Muscle of leg (tissue), 16 donors: ENCODE measurements at places on chromosomes 6 and 20. TPM values are rescaled to one million over a fixed set of nuclear protein-coding genes. Genes with fewer than 3 reads are reported as not detected.

- DNase-seq = no peak
Measured at GRCh38 chr6:68657374-68658139, 22.5 kb downstream of the ADGRB3 start.

- DNase-seq = no peak
Measured at GRCh38 chr6:131225959-131226358, 90.7 kb downstream of the AKAP7 start.

GRCh38 chr6:10406556-10406955 is 8.3 kb downstream of the TFAP2A start:
- no peak for DNase-seq

DNA sequence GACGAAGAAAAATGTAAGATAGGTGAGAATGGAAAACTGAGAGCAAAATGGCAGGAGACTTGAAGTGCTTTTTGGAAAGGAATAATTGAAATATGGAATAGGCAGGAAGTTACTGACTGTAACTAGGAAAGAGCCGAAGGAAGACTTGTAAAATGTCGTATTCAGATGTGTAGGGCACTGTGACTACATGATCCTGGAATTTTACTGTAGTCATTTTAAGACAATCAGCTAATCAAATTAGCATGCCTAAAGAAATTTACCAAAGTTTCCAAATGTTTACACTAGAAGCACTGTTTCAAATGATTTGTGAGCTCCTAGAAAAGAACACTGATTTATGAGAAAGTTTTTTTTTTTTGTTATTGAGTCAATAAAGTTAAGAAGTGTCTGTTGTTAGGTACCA is 21.2 kb upstream of the ADIG start:
- DNase-seq = no peak

DNA sequence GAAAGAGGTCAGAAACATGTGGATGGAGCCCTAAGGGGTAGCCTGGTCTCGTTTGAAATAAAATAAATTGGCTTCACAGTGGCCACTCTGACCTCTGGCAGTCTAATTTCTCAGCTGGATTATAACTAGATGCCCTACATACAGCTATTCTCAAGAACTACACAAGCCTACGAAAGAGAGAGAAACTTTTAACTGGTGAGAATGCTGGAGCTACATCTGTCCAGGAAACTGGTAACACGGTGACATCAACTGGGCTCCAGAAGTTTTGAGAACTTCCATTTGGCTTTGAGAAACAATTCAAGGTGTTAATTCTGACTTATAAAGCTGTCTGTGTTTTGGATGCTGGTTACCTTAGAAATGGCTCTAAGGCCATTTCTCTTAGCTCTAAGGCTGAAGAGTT is 187.3 kb upstream of the TENT5A start:
- DNase-seq = no peak

DNA sequence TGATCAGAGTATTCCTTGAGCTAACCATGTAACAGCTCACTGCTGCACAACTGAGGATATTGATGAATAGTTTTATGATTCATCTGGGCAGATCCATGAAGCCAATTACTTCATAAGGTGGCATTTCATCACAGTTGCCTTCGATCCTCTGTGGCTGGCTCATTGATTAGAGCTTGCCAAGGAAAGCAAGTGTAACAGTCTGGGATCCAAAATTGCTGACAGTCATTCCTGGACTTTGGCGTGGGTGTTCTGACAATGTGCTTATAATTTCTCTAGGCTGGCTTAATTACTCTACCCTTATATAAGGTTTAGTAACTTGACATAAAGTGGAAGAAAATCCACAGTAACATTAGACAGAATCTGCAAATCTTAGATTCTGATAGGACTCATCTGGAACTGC is 551.3 kb upstream of the CDH4 start:
- no peak for DNase-seq

DNA sequence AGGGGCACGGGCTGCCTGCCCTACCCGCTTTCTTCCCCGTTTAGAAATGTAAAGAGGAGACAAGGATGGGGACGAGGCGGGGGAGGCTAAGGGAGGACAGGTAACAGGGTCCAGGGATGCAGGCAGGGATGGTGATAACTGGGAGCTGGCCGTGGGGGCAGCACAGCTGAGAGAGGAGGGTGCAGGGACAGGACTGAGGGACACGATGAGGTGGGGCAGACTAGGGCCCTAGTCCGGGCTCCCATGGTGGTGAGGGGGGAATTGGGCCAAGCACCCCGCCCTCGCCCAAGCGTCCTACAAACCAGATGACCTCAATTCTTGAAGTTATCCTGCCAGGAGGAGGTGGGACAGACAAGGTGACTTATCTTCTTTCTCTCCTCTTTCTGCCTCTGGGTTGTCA is 44.4 kb upstream of the MDFI start:
- no peak for DNase-seq

DNA sequence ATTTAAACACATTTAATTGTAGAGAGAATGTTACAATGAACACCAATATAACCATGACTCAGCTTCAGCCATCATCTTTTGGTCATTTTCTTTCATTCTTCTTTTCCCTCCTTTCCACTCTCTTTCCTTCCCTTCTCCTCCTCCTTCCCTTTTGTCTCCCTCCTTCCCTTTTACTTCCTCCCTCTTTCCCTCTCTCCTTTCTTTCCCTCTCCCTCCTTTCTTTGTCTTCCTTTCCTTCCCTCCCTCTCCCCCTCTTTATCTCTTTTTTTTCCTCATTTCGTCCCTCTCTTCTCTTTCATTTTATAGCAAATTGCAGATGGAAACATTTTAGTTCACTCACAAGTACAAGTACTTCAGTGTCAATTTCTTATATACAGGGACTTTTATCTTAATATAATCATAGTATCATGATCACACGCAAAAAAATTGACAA is 1.8 kb downstream of the ZKSCAN3 start:
- DNase-seq = no peak

GRCh38 chr6:166595061-166595780 is 8.7 kb upstream of the RAMACL start:
- DNase-seq = no peak

DNA sequence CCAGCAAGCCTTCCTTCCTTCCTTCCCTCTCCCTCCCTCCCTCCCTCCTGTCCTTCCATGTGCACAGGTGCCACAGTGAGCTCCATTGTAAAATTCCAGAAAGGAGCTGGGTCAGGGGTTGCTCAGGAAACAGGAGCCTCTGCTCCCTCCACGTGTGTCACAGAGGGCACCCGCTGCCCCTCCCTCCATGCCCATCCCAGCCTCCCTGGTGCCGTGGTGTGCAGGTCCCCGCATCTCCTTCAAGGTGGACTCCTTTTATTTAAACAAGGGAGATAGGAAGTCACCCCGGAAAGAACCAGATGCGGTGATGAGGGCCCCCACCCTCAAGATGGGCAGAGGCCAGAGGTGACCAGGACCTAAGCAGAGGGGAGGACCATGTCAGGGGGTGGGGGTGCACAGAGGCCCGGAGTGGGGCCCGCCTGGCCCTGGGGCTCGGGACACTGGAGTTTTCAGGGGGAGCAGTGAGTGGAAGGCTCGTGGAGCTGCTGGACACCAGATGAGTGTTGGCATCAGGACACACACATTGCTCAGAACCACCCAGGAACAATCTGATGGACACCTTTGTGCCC is 85.4 kb downstream of the DHX35 start:
- no peak for DNase-seq

- DNase-seq = no peak
Measured at GRCh38 chr6:122621638-122622037, 11.4 kb downstream of the PKIB start.

DNA sequence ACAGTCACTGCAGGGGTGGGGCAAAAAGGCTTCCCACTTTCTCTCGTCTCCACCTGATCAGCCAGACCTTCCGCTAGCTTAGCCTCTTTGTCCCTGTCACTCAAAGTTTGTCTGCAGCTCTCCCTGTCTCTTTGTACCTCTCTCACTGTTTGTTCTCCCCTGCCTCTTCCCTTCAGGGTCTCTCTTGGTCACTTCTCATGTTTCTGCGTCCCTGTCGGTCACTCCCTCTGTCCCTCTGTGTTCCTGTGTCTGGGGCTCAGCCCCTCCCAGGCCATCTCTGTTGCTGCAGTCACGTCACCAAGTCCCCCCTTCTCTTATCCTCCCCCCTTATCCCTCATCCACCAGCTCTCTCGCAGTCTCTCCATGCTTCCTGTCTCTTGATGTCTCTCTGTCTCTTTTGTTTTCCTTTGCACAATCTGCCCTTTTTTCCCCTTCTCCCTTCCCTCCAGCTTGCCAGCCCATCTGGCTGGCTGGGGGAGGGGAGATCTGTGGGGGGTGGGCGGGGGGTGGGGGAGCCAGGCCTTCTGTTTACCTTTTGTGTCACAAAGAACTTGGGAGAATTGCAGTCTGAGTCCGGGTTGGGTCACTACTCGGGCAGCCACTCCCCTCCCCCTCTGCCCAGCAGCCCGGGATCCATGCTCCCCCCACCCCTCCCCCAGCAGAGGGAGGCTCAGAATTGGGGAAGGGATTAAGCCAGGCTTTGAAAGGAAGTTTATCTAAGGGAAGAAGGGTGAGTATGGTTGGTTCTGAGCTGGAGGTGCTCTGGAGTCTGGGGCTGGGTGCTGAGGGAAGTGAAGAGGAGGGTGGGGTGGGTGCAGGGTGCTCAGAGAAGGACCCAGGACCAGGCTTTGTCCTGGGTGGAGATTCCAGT is 32.3 kb downstream of the FOXP4 start:
- DNase-seq = no peak

- peak; percentile 87 for DNase-seq
Measured at GRCh38 chr20:31835977-31836852, 9.2 kb downstream of the FOXS1 start.

GRCh38 chr20:52975029-52975732 is 3.0 kb downstream of the TSHZ2 start:
- peak; percentile 83 for DNase-seq

DNA sequence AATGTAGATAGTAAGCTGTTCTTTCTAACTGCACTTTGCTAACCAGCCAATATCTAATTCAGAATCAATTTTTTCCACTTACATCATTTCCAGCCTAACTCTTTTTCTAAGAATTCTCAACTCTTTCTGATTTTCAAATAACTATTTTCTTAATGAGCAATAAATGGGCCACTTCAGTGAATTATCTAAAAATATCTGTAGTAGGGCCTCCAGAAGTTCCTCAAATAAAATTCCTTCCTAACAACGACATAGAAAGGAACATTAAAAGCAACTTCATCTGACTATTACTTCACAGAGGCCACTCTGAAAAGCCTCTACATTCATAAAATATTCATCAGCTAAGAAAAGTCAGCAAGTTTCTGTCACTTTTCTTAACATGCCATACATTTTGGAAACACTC is 4.8 kb downstream of the COL12A1 start:
- DNase-seq = peak; percentile 78

- no peak for DNase-seq
Measured at GRCh38 chr20:14955399-14955798, 618.0 kb upstream of the FLRT3 start.

DNA sequence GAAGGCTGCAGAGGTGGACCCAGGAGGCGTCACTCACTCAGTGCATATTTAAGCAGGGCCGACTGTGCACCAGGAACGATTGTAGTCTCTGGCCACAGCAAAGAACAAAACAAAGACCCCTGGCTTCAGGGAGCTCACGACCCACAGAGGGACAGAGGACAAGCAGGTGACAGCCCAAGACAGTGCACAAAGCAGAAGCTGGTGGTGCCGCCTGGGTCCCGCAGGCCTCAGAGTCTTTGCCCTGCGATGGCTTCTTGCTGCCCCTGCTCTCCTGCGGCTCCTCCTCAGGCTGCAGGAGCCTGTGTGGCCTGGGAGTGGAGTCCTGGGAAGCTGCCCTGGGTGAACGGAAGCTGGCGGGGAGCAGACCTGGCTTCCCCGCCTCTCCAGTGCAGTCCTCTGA is 300.0 kb downstream of the PREX1 start:
- no peak for DNase-seq

DNA sequence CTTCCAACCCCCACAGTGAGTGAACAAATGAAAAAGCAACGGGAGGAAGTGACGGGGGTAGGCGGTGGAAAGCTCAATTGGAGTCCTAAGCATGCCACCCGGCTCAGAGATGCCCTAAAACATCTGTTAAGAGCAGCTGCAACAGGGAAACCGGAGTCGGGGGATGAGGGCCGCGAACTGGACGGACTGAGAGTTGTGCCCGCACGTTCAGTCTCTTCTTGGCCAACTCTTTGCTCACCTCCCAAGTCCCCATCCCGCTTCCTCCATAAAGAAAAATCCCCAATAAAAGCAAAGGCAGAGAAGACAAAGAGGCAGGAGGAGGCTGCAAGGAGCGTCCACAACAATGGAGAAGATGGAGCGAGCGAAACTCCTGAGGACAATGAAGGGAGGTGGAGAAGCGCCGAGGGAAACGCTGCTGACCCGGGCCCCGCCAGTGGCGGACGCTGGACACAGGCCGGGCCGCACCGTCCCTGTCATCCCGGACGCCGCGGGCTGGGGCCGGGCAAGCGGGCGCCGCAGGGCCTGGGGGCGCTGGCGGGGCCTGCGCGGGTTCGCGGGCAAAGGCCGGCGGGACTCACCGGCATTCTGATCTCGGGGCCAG is 600 bp downstream of the SEC63 start:
- DNase-seq = peak; percentile 91

- no peak for DNase-seq
Measured at GRCh38 chr6:98593676-98594075, 240.7 kb upstream of the POU3F2 start.

DNA sequence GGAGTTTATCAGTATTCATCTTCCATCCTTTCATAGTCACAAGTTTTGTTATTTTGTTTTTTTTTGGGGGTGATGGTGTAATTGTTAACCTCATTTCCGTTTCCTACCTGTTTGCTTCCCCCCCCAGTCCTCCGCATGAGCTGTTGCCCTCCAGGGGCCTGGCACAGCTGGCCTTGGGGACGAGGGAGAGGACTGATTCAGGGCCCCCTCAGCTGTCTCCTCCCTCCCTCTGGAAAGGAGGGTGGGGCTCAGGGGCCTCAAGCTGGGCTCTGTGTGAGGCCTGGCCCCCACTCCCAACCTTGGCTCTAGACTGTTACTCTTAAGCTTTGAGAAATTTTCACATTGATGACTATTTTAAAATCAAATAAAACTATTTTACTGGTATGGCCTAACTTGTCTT is 4.0 kb downstream of the LRRC73 start:
- no peak for DNase-seq

- no peak for DNase-seq
Measured at GRCh38 chr6:136410201-136411024, 120.8 kb upstream of the BCLAF1 start.

GRCh38 chr6:9248133-9248532 is 812.8 kb upstream of the SLC35B3 start:
- no peak for DNase-seq

- no peak for DNase-seq
Measured at GRCh38 chr6:24257282-24257681, 100.6 kb downstream of the DCDC2 start.

The METTL24 gene
- total RNA-seq = 1.4 TPM

The LTA gene
- total RNA-seq = 0.04 TPM

The CRISP3 gene
- total RNA-seq = 0.04 TPM

The IRF4 gene
- 1.8 TPM for total RNA-seq

The AURKA gene
- total RNA-seq = 9.4 TPM

The ID1 gene
- 79.2 TPM for total RNA-seq

The GCLC gene
- total RNA-seq = 7.3 TPM

The TBC1D32 gene
- 12.9 TPM for total RNA-seq

The FAM229B gene
- 34.8 TPM for total RNA-seq

The SPATS1 gene
- total RNA-seq = not detected

The PLG gene
- 0.40 TPM for total RNA-seq

The CTCFL gene
- 0.04 TPM for total RNA-seq

The ZC3H12D gene
- total RNA-seq = 0.27 TPM

The ULBP3 gene
- 3.9 TPM for total RNA-seq
